Stimulated activated CD4-positive, alpha-beta T cell treated with anti-CD3 and anti-CD28 coated beads, Interleukin-15, amount 100 ng/mL, for 1 hour (primary cell): ENCODE measurements at places on chromosomes 13 and 19.

GRCh38 chr13:90751026-90751425 is 596.5 kb upstream of the MIR17HG start:
- no peak for DNase-seq

GRCh38 chr13:48646791-48647190 is 6.9 kb upstream of the CYSLTR2 start:
- no peak for DNase-seq

DNA sequence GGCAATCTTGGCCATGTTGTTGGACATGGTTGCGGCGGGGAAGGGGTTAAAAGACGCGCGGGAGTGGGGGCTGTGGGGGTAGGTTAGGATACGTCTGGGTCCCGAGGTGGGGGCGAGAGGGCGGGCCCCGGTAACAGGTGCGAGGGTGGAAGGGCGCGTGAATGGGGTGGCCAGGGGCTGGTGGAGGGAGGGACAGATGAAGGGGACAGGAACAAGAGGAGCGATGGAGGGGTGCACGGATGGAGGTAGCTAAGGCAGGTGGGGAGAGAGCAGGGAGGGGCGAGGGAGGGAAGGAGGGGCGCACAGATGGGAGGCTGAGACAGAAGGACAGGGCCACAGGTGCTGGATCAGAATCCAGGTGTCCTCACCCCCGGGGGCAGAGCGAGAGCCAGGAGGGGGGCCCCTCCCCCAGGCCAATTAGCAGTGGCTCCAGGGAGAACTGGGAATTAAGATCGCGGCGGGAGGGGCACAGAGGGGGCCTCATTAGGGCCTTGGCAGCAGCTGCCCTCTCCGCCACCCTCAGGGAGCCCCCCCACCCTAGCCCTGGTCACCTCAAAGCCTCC is 1.3 kb downstream of the GNG8 start:
- no peak for DNase-seq

- no peak for DNase-seq
Measured at GRCh38 chr19:8210421-8211101, 1.4 kb downstream of the CERS4 start.

DNA sequence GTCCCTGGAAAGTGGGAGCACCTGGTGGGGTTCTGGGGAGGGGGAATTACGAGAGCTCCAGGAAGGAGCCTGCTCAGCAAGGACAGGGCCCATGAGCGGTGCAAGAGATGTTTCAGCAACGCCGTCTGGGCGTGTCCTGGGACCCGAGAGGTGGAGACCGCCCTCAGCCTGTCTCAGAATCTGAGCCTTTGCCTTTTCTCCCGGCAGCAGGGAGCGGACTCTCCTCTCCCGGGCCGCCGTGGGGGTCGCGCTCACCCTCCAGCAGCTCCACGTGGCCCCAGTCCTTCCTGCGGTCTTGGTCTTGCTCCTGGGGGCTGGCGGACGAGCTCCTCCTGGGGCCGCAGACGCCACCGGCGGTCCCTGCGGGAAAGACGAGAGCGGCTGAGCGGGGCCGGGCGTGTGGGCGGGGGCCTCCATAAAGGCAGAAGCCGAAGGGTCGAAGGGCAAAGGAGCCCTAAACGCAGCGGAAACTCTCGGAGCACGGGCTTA is 714 bp downstream of the POLRMT start:
- peak; percentile 22 for DNase-seq

GRCh38 chr13:88592105-88592504 is 920.9 kb downstream of the SLITRK5 start:
- DNase-seq: no peak
